Skeletal muscle cell (primary cell): ENCODE measurements at places on chromosomes 5 and 9.

GRCh38 chr5:32331217-32331934 lies 18.6 kb upstream of the MTMR12 start:
- DNase-seq, result no peak

DNA sequence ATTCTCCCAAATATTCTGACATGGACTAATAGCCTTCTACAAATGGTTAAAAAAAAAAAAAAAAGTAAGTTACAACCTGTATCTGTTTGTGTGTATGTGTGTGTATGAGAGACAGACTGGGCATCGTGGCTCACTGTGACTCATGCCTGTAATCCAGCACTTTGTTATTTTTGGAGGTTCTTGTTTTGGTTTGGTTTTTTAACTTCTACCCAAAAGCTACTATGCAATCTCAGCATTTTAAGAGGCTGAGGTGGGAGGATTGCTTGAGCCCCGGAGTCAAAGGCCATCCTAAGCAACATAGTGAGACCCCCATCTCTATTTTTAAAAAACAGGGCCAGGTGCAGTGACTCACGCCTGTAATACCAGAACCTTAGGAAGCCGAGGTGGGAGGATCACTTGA lies 17.6 kb upstream of the HAVCR1 start:
- peak; percentile 23 for DNase-seq

GRCh38 chr9:84310883-84311282 lies 29.7 kb downstream of the SLC28A3 start:
- DNase-seq, result no peak

GRCh38 chr5:164235300-164235891 lies 730.0 kb downstream of the MAT2B start:
- peak; percentile 80 for DNase-seq

GRCh38 chr5:172102913-172103626 lies 85.0 kb downstream of the STK10 start:
- peak; percentile 90 for DNase-seq

GRCh38 chr5:137607771-137608170 lies 108.6 kb upstream of the SPOCK1 start:
- no peak for DNase-seq

- DNase-seq, result no peak
Measured at GRCh38 chr5:171846323-171846722, 60.7 kb downstream of the SMIM23 start.

DNA sequence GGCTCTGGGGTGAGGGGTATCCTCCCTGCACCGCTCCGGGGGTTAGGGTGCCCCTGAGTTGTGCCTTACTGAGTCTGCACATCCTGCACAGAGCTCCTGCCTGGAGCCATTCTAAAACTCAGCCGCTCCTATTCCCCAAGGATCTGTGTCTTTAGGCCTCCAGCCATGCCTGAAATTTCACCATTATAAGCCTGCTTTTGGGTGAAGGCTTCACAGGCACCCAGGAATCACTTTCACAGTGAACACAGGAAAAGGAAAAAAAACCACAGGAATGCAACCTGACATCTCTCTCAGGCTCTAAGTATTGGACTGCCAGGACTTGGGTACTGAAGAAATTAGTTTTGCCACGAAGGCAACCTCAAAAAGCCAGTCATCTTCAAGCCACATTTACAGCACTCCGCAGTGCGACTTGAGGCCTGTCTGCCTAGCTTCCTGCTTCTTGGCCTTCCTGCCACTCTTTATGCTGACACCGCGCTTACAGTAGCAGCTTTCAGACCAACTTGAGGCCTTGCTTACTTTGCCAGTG lies 30.9 kb downstream of the GALNT10 start:
- peak; percentile 57 for DNase-seq

DNA sequence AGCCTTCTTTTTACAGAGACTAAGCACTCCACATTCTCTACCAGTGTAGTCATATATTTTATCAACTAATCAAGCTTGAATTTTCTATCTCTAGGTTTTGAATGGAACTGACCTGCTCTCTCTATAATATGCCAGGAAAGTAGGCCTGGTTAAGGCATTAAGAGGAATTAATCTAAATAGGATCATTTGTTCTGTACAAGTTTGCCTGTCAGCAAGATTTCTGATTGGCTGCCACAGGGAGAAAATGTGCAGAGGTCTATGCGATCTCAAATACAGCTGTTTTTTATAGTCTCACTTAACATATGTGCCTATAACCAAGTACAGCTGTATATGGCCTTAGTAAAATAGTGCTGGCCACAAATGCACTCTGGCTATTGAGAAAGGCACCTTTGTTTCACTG lies 418.8 kb downstream of the KDM4C start:
- DNase-seq, result no peak

DNA sequence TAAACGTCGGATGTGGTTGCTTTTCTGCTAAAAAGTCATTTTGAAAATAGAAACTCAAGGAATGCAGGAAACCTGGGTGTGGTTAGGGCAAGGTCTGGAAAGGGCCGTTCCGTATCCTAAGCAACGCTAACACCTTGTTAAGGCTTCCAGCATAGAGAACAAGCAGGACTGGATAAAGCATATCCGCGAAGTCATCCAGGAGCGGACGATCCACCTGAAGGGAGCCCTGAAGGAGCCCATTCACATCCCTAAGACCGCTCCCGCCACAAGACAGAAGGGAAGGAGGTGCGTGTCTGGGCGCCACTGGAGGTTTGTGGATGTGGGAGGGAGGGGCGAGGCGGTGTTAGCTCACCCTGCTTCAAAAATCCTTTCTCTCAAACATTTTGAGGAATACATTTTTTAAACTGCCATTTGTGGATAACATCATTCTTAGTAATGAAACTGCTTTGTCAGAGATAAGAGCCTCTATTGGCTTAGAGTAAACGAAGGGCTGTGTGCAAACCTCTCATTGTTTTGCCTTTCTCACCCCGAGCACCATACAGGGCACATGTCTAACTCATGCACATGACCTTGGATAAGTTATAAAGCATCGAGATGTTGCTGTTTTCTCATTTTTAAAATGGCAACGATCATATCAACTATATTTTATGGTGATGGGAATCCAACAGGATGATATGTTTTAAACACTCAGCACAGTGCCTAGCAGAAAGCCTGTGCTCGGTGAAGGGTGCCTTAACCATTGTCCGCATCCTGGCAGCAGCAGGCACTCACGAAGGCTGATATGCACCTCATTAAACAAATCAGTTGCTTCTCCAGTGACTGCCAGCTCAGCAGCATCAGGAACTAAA lies 175.7 kb upstream of the OTULINL start:
- no peak for DNase-seq

GRCh38 chr9:81521892-81522291 lies 167.5 kb downstream of the TLE1 start:
- no peak for DNase-seq

- DNase-seq, result peak; percentile 93
Measured at GRCh38 chr5:57692582-57693487, 210.2 kb upstream of the ACTBL2 start.
